ENCODE measurements at places on chromosomes 3 and 15.

- DNase-seq = no peak
These were observed 151.1 kb downstream of the DOCK3 start for GRCh38 chr3:50825841-50826240.

DNA sequence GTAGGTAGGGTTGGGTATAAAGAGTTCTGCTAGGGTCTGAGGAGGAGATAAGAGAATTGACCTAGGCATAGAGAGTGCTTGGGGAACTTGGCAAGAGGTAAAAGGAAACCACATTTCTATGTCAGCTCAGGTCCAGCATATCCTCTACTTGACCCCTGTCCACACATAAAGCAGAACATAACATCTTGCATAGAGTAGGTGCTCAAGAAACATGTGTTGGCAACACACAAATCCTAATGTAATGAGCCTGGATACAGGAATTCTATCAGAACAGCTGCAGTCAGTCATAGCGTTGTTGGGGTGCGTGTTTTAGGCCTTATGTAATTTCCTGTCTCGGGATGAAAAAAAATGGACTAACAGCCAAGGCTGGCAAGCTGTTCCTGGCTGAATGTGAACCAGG, 35.0 kb upstream of the PLCL2 start:
- DNase-seq = no peak

GRCh38 chr15:60301024-60301423, 96.8 kb downstream of the ANXA2 start:
- no peak for DNase-seq

GRCh38 chr15:83010709-83011270, 649 bp downstream of the C15orf40 start:
- DNase-seq = peak; percentile 51

GRCh38 chr15:89205991-89206585, 15.3 kb downstream of the RLBP1 start:
- DNase-seq = no peak

GRCh38 chr3:189099505-189100290, 72.1 kb upstream of the TPRG1 start:
- DNase-seq = no peak

DNA sequence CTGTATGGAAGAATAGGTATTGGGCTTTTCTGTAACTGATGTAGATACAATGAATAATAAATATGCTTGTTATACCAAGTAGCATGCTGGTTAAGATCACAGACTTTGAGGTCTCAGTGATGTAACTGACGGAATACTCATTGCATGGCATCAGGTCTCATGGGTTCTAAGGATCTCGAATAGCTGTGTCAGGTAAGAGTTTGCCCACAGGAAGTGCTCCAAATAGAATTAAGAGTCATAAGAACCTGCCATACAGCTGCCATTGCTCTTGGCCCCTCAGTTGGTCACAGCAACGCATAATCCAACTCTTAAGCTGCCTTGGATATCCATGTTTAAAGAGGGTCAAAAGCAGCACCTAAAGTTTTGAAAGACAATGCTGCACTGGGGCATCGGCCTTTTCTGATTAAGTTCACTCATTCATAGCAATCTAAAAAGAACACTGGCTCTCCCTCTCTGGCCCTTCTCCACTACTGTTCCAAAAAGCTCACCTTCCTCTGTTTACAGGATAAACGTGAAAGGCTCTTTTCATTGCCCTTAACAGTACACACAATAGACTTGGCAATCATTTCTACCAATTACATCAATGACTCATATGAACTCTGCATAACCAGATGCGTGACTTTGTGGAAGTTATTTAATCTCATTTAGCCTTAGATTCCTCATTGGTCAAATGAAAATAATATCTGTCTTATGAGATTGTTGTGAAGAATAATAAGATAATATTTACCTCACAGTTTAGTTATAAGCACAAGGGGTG, 74.6 kb downstream of the ZBTB20 start:
- no peak for DNase-seq

GRCh38 chr3:39970982-39971381, 161.6 kb downstream of the MYRIP start:
- no peak for DNase-seq

GRCh38 chr15:33699691-33700447, 268.4 kb upstream of the CHRM5 start:
- no peak for DNase-seq

GRCh38 chr3:157865352-157866000, 240.7 kb downstream of the SHOX2 start:
- DNase-seq = no peak

- no peak for DNase-seq
These were observed 377.1 kb upstream of the TPM1 start for GRCh38 chr15:62665449-62665848.

DNA sequence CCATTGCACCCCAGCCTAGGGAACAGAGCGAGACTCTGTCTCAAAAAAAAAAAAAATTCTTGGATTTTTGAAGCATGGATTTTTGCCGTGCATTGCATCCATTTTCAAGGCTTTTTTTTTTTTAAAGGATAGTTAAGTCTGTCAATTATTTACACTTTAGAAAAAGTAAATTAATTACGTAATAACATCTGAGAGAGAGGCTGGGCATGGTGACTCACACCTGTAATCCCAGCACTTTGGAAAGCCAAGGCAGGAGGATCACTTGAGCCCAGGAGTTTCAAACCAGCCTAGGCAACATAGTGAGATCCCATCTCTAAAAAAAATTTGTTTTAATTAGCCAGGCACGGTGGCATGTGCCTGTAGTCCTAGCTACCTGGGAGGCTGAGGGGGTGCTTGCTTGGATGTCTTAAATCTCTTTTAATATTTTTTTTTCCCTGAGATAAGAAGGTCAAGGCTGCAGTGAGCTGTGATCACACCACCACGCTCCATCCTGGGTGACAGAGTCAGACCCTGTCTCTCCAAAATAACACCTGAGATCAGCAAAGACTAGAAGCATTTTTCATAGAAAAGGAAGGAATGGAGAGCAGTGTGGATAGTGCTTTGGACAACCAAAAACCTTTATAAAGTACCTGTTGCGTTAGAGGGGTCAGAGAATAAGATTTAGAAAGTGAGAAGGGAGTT, 6.8 kb upstream of the SENP7 start:
- no peak for DNase-seq

GRCh38 chr15:101355678-101356464, 60.8 kb upstream of the SNRPA1 start:
- DNase-seq = no peak

DNA sequence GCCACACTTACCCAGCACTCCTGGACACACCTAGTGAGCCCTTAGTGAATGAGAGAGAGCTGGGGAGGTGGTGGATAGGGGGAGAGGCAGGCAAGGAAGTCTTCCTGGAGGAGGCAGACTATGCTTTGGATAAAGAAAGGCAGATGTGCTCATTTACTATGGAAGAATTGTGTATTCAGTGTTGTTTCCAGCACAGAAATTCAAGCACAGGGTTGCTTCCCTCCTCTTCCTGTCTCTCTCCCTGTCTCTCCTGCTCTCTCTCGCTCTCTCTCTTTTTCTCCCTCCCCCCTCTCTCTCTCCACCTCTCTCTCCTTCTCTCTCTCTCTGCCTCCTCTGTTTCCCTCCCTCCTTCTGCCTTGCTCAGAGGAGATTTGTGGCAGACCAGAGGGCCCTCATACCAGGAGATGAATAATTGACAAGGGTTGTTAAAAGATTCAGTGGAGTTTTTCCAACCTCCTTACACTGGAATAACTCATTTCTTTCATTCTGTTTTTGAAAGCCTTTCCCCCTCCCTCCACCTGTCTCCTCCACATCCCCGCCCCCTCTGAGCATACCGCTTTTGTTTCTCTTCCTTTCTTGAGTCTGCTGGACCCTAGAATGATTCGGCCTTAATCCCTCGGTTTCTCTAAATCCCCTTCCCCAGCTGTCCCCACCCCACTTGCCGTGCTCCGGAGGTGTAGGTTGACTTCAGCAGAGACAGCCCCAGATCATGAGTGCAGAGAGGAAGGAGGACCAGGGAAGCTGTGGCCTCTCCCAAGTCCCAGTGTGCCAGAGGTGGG, 65.6 kb downstream of the CCDC33 start:
- no peak for DNase-seq

GRCh38 chr15:85707519-85708338, 87.0 kb downstream of the KLHL25 start:
- DNase-seq = no peak

DNA sequence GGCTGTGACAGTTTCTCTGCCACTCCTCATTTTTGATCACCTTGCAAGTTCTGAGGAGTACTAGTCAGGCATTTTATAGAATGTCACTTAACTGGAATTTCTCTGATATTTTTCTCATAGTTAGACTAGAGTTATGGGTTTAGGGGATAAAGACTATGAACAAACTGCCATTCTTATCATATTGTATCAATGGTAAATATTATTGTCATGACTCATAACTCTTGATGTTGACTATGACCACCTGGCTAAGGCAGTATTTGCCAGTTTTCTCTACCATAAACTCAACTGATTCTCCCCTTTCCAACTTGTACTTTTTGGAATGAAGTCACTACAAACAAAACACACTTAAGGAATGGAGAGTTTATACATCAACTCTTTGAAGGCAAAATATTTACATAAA, 22.7 kb upstream of the OR5K1 start:
- no peak for DNase-seq

GRCh38 chr3:65391068-65391467, 647.6 kb downstream of the MAGI1 start:
- no peak for DNase-seq
